Left ventricle myocardium superior (tissue), 1 donor: ENCODE measurements at places on chromosomes 4 and X. TPM values are rescaled to one million over a fixed set of nuclear protein-coding genes. Genes with fewer than 3 reads are reported as not detected.

ANAPC10 gene
- total RNA-seq, result 12.6 TPM

CT83 gene
- total RNA-seq, result not detected

PLP1 gene
- 9.4 TPM for total RNA-seq

CRMP1 gene
- total RNA-seq, result 1.3 TPM

ZAR1 gene
- not detected for total RNA-seq

SPIN2B gene
- total RNA-seq, result 7.9 TPM

SGMS2 gene
- 23.1 TPM for total RNA-seq

HAND2 gene
- 180 TPM for total RNA-seq

AFAP1 gene
- total RNA-seq, result 7.7 TPM

EFNB1 gene
- total RNA-seq, result 15.8 TPM

ASMTL gene
- 34.3 TPM for total RNA-seq

NLGN4X gene
- 3.1 TPM for total RNA-seq
